ENCODE measurements at places on chromosomes 13 and 19. TPM values are rescaled to one million over a fixed set of nuclear protein-coding genes. Genes with fewer than 3 reads are reported as not detected.

The GPC6 gene
- 67.1 TPM for polyA plus RNA-seq

DNA sequence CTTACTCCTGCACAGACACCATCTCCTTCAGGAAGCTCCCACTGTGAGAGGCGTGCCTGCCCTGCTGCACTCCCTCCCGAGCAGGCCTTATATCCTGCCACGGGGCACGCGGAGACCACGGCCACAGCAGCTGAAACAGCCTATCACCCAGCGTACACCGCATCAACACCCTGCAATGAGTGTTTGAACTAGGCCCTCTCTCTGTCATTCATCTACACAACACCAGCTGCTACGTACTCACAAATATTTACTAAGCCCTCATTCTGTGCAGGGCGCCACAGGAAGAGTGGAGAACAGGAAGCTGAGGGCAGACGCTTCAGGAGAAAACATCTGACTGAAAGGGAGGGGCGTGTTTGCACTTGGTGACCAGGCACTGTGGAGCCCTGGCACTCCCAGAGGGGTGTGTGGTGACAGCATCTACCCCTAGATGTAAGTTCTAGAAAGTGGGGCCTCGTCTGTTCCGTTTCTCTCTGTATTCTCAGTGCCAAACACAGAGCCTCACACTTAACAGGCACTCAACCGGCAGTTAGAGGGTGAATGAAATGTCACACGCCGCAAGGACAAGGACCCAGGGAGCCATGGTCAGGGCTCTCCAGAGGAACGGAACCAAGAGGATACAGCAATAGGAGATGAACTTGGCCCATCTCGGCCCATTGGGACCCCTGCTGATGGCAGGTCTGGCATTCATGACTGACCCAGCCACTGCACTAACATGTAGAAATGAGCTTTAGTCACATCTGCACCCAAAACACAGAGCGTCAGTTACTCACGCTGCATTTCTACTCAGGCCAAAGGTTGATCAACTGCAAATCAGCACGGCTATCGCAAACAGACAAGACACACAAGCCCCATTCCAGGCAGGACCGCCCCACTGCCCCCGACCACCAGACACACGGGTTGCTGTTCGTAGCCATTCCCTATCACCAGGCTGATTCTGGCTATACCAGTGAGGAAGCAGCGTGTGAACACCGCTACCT lies 15.7 kb downstream of the RANBP3 start:
- DNase-seq, result no peak

DNA sequence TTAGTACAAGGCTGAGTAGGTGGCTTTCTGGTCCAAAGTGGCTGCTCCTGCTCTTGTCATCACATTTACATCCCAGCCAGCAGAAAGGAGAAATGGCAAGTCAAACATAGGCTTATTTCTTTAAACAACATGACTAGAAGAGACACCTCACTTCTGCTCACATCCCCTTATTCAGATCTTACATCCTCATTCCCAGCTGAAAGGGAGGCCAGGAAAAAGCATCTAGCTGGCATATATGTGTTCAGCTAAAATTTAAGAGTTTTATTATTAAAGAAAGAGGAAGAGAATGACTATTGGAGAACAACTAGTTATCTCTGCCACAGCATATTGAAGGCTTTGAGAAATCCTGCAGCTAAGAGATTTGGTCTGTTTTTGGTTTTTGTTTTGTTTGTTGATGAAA lies 34.1 kb downstream of the RGCC start:
- no peak for DNase-seq

The TRPC4 gene
- 4.6 TPM for polyA plus RNA-seq

The ZNF682 gene
- 16.6 TPM for polyA plus RNA-seq

DNA sequence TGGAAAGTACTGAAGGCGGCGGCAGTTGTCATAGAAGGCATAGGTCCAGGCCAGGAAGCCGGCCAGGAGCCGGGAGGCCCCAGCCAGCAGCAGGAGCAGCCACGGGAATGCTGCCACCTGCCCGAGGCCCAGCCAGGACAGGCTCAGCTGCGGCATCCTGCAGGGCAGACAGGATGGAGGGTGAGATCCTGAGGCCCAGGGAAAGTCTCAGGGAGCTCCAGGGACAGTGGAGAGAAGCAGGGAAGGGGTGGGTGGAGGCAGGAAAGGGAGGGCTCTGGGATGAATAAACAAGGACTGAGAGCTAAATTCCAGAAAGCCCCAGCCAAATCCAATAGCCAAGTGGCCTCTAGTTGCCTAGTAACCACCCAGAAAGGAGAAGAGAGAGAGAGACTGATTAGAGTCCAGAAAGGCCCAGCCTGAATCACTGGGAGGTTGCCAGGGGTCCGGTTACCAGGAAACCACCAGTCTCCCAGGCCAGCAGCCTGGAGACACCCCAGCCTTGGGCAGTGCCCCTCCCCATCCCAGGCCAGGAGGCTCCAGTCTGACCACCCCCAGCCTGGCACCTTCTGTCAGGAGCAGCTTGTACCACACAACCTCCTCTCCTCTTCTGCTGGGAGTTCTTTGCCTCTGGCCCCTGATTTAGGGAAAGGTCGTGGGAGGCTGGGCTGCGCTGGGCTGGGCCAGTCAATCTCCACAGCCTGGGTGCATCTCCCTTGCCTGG lies 7.5 kb upstream of the OR10H5 start:
- DNase-seq, result no peak

The WDR87 gene
- not detected for polyA plus RNA-seq

GRCh38 chr19:47109541-47110375 lies 3.8 kb downstream of the ZC3H4 start:
- no peak for DNase-seq

GRCh38 chr19:35710784-35711723 lies 6.7 kb downstream of the ZBTB32 start:
- DNase-seq, result no peak

DNA sequence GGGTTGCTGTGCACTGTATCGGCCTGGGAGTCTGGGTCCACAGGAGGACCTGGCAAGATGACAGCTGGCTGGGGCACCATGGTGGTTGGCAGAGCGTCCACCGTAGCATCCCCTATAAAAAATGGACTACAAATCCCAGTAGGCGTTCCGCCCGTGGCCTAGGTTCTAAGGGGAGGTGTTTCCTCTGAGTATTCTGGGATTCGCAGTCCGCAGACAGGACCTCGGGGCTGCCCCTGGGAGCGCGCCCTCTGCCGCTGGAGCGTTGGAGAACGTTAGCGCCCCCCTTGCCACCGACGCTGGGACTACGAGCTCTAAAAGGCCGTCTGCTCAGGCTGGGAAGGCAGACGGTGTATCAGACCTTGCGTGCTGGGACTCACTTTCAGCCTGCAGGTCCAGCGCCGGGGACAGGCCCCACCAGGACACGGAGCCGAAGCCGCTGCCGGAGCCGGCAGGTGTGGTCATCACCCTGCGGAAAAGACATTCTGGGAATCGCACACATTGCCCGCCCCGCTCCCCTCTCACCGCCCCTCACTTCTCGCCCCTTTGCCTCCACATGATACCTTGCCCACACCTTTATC lies 372 bp downstream of the DNAAF3 start:
- no peak for DNase-seq

GRCh38 chr19:11887234-11887610 lies 360 bp upstream of the ZNF69 start:
- DNase-seq, result no peak

GRCh38 chr13:98487522-98487921 lies 89.4 kb downstream of the STK24 start:
- no peak for DNase-seq

DNA sequence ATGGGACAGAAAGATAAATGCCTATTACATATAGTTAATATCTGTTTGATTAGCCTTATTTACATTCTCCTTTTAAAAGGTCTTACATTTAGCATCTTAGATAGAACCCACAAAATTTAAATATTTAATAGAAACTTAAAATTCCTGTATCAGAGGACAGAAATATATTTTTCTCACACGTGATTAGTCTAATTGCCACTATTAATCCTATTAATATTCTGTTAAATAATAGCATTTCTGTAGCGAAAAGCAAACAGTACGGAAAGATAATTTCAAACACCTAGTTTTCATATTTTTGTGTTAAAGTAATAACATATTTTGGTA lies 380 bp upstream of the ZNF30 start:
- no peak for DNase-seq

The LYPD3 gene
- 2.2 TPM for polyA plus RNA-seq

DNA sequence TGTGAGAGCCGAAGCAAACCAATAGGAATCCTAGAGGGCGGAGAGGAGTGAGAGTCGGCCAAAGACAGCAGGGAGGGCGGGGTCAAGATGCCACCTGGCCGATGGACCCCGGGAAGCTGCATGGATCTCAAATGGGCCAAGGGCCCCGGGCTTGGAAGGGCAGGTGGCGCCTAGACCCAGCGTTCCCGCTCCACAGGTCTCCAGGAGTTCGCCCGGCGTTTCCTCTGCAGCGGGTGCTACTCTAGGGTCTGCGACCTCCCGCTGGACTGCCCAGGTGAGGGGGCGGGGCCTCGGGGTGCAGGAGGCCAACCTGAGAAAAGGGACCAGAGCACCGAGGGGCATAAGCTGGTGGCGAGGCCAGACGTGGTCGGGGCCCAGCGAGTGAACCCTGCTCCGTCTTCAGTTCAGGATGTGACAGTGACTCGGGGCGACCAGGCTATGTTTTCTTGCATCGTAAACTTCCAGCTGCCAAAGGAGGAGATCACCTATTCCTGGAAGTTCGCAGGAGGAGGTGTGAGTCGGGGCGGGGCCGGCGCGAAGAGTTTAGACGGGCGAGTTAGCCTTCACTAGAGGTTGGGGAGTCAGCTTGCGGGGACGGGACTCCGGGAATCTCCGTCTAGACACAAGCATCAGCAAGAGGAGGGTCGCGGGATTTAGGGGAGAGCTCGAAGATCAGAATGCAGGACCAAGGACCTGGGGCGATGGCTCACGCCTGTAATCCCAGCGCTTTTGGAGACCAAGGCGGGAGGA lies 9.9 kb downstream of the SPACA6 start:
- DNase-seq, result no peak

The KLK10 gene
- polyA plus RNA-seq, result 0.32 TPM

The ATP4A gene
- polyA plus RNA-seq, result 0.05 TPM

The MARK4 gene
- polyA plus RNA-seq, result 39.8 TPM
